ENCODE measurements at places on chromosomes 3 and 15.

DNA sequence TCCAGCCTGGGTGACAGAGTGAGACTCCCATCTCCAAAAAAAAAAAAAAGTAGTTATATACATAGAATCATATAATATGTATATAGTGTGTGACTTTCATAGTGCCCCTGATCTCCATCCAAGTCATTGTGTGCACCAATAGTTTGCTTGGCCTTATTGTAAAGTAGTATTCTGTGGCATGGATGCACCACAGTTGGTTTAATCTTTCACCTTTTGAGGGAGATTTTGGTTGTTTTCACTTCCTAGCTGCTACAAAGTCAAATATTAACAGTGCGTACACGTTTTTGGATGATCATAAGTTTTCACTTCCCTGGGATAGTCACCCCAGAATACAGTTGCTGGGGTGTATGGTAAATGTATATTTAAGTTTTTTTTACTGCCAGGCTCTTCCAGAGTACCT lies 162.8 kb downstream of the PTPRG start:
- no peak for DNase-seq

- no peak for DNase-seq
These were observed 30.5 kb downstream of the LRRK1 start for GRCh38 chr15:100949691-100950090.

DNA sequence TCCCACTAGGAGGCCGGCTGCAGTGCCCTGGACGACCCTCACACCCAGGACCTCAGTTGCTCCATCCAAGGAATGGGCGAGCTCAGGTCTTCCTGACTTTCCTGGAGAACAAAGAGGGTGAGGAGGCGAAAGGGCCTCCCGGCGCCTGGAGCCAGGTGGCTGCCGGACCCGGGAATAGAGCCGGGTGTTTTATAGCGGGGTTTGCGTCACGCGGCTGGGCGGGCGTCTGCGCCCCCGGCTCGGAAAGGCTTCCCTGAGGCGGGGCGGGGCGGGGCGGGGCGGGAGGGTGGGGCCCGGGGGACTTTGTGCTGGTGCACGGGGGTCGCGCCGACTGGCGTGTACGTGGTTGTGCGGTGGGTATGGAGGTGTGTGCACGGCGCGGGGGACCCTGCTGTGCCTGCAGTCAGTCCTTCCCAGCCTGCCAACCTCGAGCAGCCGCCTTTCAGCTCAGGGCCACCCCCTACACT lies 4.6 kb upstream of the PRKCD start:
- no peak for DNase-seq

DNA sequence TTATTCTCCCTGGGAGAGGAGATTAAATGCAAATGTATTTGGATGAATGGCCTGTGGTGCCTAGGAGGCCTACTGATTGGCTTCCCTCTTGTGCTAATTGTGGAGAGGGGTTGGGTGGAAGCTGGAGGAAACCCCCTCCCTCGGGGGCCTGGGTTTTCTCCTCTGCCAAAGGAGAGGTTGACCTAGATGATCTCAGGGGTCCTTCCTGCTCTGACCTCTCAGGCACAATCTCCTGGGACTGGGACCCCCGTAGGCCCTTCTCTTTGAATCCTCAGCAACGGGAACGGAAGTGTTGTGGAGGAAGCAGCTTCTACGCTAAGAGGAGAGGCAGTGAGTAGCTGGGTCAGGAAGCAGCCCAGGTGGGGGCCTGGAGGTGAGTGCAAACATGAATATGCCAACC lies 40.5 kb upstream of the MAGEF1 start:
- DNase-seq, result no peak
